GM10248 (cell line): ENCODE measurements at places on chromosomes 12 and 14.

DNA sequence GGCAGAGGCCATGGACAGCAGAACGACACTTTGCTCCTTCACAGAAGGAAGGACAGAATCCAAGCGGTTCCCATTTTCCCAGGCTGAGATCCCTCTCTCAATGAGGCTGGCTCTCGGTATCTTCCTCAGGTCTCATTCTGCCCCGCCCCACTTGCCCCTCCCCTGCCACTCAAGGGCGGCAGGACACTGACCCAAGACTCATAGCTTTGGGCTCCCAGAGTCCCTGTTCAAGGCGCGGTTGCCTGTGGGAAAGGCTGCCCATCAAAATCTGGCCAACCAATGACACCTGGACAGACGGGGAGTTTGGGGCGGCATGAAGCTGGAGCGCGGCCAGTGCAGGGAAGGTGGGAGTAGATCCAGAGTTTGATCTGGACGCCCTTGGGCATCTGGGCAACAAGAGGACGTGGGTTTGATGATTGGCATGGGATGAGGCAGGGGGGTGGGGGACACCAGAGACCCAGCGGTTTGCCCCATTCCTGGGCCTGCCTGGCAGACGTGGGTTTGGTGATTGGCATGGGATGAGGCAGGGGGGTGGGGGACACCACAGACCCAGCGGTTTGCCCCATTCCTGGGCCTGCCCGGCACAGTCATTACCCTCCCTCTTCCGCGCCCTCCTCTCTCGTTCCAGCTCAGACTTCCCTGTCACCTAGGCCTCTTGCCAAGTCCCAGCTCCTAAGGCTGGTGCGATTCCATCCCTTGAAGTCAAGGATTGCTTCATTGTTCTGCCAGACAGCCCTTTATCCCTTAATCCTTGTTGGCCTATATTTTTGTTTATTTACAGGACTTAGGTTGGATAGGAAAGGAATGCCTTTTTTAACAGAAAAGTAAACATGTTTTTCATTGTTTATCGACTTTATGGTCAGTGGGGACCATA lies 92.1 kb downstream of the NINJ2 start:
- DNase-seq: no peak

GRCh38 chr14:31967669-31967975 lies 109.5 kb upstream of the ARHGAP5 start:
- no peak for DNase-seq

GRCh38 chr12:11894890-11895289 lies 175.8 kb upstream of the BCL2L14 start:
- DNase-seq: no peak

DNA sequence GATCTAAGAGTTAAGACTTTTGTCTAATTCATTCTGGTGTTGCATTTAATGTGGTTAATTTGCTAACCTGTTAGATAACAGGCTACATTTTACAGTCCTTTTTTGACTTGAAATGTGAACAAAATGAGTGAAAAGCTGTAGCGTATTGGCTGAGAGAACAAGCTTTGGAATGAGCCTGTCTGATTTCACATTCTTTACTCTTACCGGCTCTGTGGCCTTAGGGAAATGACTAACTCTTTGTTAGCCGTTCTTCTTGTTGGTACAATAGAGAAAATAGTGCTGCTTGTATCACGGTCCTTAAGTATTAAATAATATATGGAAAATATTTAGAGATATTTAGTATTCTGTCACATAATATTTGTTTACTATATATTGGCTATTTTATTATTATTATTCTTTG lies 1.9 kb downstream of the MNAT1 start:
- DNase-seq: no peak

GRCh38 chr12:16785953-16786352 lies 180.0 kb upstream of the LMO3 start:
- DNase-seq: no peak

DNA sequence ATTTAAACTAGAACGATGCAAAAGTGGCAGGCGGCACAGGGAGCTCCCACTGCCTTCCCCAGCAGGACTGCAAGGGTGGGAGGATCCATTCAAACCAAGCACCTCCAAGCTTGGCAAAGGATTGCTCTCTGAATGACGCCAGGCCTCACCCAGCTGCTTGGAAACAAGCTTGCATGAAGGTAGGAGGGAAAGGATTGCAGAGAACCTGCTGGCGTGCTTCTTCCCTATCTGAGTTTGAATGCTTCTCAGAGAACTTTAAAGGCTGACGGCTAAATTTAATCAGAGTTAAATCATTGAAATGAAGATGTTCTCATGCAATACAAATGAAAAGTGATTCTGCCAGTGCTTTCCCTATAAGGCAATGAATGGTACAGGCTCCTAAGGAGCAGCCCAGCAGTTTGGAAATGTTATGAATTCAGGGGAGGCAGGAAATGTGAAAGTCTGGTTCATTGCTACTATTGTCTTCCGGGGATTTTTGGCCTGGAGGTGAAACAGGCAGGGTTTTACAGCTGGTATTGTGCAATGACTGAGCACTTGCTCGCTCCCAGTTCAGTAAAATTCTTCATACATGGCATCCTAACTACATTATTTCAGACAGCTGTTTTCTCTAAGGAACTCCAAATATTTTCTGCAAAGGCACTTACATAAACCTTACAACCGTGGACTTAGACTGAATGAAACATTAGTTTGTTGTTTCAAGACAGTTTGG lies 31.9 kb upstream of the DUSP6 start:
- no peak for DNase-seq

- peak; percentile 67 for DNase-seq
These were observed 14.5 kb downstream of the OAS2 start for GRCh38 chr12:112992541-112993398.

GRCh38 chr14:78383060-78383459 lies 212.9 kb downstream of the NRXN3 start:
- no peak for DNase-seq

DNA sequence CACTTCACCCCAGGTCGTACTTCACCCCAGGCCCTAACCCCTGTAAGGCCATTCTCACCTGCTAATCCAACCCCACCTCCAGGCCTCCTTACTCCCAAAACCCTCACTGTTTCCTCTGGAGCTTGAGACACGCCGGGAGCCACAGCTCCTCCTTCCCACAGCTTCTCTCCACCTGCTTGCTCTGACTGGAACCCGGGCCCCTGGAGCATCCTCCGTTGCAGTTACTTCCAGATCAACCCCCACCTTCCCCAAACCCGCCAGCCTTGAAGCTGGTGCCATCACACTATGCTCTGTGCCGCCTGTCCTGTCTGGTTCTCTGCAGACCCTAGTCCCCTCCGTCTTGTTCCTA lies 34.6 kb upstream of the PPP2R5C start:
- DNase-seq: no peak

- no peak for DNase-seq
These were observed 330.0 kb downstream of the SYT1 start for GRCh38 chr12:79194595-79194994.

- DNase-seq: no peak
These were observed 37.7 kb upstream of the GPR132 start for GRCh38 chr14:105102893-105103292.

- DNase-seq: no peak
These were observed 28.9 kb downstream of the GSG1 start for GRCh38 chr12:13074396-13075117.

- DNase-seq: peak; percentile 72
These were observed at the start of gene FERMT2 for GRCh38 chr14:52950898-52951680. Gene FERMT2 (minus strand): TSS chr14:52951050. CDS start chr14:52950568, 482 bp downstream.

GRCh38 chr14:71665781-71666180 lies 266.4 kb upstream of the RGS6 start:
- DNase-seq: no peak

GRCh38 chr12:3150931-3151835 lies 74.0 kb downstream of the TSPAN9 start:
- no peak for DNase-seq

- peak; percentile 43 for DNase-seq
These were observed 73.8 kb downstream of the KIAA0586 start for GRCh38 chr14:58501214-58501816.

DNA sequence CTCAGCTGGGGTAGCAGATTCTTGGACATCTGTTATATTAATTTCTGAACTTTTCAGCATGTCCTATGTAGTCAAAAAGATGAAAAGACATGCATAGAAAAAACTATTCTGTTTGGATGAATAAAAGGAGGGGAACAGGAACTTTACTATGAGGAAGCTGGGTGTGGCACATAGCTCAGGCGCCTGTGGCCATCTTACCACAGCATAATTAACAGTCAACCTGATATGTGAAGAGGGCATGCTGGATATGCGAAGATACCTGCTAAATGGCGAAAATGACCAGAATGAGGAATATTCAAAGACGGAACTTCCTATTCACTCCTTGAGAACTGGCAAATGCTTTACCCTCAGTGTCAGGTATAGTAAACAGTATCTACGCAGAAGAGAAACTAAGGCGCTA lies 18.4 kb downstream of the SETD3 start:
- DNase-seq: no peak
